ENCODE measurements at places on chromosomes 4 and X.

GRCh38 chr4:138475116-138475515 lies 233.0 kb upstream of the SLC7A11 start:
- no peak for DNase-seq

- DNase-seq, result no peak
Measured at GRCh38 chrX:54288277-54288676, 69.6 kb downstream of the WNK3 start.

DNA sequence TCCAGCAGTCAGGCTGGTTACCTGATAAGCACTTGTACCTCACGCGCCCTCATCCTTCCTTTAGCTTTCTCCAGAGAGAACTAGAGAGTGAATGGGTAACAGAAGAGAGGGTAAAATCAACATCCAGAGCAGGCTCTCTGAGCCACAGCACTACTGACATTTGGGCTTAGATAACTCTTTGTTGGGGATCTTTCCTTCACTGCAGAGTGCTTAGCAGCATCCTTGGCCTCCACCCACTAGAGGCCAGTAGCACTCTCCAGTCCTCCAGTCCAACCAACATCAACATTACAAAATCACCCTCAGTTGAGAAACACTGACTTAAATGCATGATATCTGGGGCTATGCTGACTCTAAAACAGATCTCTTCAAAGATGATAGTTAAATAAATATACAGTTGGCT lies 220.7 kb downstream of the TACR3 start:
- no peak for DNase-seq

DNA sequence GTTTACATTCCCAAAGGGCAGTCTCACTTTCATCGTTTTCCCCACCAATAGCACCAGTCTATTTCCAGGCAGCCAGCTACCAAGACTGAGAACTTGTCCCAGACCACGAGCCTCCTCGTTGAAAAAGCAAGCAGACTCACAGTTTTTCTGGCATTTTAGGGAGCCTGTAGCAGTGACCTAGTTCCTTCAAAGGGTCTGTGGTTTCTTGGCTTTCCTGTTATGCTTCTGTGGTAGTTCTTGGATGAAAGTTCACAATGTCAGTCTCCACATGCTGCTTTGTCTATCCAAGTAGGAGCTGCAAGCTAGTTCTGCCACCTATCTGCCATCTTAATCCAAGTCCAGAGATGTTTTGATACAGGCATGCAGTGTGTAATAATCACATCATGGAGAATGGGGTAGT lies 151.6 kb upstream of the ZC4H2 start:
- DNase-seq, result no peak

- no peak for DNase-seq
Measured at GRCh38 chrX:133559909-133560308, 144.6 kb upstream of the GPC4 start.

DNA sequence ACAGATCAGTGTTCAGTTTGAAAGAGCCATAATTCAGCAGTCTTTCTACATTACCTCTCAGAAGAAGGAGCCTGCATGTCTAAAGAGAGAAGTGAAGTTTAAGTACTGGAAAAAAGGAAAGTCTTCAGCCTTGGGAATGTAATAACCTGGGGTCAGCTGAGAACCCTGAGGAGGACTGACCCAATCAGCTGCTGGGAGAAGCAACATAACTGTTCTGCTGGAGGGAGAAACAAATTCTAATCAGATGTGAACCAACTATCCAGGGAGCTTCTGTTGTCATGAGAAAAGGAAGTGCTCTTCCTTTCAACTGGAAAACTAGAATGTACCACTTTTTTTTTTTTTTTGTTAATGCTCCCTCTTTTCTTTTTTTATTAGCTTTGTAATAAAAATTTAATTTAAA lies 64.5 kb upstream of the PDE5A start:
- DNase-seq, result no peak

- no peak for DNase-seq
Measured at GRCh38 chr4:169142391-169142790, 128.4 kb downstream of the SH3RF1 start.

- DNase-seq, result no peak
Measured at GRCh38 chrX:34734383-34734782, 77.3 kb upstream of the TMEM47 start.

DNA sequence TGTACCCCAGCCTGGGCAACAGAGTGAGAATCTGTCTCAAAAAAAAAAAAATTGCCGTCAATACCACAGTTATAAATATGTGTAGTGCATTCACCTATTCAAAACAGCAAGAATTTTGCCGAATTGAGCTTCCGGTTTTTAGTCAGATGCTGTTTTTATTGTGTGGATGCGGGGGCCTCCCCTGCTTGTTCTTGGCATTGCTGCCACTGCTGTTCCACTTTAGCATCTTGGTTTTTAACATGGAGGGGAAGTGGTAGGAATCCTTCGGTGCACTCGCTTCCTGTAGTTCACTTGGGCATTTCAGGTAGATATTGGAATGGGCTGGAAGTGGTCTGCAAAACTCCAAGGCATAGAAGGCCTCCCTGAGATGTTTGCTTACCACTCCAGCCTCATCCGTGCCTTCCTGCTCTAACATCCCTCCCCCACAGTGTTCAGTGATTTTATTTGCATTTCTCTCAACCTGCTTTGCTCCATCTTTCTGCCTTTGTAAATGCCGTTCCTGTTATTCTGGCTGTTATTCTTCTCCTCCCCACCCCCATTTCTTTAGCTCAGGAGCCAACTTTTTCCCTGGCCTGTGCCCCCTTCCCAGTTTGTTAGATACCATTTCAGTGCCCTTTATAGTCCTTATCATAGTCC lies 25.5 kb downstream of the MOB1B start:
- DNase-seq, result no peak

- no peak for DNase-seq
Measured at GRCh38 chr4:30535255-30535654, 184.9 kb upstream of the PCDH7 start.

GRCh38 chr4:108060164-108060563 lies 70.5 kb downstream of the HADH start:
- DNase-seq, result no peak

GRCh38 chr4:67051000-67051789 lies 494.1 kb downstream of the CENPC start:
- no peak for DNase-seq

DNA sequence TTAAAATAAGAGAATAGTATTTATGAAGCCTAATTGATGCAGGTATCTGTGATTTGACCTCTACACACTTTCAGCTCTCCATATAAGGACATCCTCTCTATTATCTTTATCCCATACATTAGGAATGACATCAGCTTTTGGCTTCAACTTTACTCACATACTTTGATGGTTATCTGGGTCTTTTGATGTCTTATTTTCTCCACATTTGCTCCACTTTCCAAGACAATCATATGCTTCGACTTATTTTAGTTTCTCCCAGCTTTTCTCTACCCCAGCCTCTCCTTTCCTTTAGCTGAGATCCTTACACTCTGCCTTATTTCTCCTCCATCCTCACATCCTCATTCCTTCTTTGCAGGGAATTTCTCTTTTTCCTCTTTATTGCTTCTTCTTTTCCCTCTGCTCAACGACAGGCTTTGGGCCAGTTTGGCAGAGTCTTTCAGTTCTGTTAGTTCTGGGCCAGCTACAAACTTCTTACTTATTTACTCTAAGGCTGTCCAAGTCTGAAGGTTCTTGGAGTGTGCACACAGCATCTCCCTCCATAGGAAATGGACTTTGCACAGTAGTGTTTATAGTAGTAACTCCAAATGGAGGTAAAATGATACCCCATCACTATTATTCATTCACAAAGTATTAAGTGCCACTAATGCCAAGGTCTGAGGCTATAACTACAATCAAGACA lies 50.5 kb downstream of the SLC4A4 start:
- DNase-seq, result no peak

DNA sequence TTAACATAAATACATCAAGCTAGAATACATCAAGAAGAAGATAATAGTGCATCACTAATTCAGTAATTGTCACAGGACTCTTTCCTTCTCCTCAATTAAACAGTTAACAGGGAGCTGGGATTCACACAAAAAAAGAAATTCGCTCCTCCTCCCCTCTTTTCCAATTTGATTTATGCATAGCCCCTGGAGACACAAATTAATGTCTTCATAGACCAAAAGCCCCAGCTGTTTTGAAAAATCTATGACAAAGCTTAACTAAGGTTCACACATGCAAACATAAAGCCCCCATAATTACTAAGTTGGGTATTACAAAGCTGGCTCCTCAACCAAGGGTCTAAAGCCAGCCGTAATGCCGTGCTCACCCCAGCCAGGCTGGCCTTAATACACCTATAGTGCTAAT lies 61.2 kb downstream of the ENOX2 start:
- DNase-seq, result no peak
